Fibroblast of skin of abdomen (primary cell): ENCODE measurements at places on chromosomes 3 and 15.

GRCh38 chr3:171685116-171685895, 125.0 kb downstream of the PLD1 start:
- peak; percentile 3 for DNase-seq

- no peak for DNase-seq
Observed at GRCh38 chr15:46703871-46704637, 1013.3 kb upstream of the SEMA6D start.

DNA sequence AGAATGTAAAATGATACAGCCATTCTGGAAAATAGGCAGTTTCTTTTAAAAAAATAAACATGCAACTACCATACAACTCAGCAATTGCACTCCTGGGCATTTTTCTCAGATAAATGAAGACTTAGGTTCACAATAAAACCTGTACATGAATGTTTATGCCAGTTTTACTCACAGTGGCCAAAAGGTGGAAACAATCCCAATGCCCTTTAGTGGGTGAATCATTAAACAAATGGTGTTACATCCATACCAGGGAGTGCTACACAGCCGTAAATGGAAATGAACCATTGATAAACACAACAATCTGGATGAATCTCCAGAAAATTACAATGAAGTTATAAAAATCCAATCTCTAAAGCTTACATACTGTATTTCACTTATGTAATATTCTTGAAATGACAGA, 140.3 kb downstream of the ADAMTSL3 start:
- no peak for DNase-seq

DNA sequence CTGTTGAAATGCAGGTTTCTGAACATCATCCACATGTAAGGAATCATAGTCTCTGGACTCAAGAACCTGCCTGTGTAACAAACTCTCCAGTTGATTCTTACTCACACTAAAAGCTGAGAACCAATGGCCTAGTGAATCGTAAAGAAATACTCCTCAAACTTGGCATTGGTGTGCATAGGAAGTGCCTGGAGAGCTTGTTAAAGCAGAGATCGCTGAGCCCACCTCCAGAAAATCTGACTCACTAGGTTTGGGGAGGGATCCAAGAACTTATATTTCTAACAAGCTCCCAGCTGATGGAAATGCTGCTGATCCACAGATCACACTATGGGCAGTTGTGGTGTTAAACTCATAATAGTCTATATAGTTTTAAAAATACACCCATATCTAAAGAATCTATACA, 55.8 kb upstream of the LMCD1 start:
- peak; percentile 95 for DNase-seq

DNA sequence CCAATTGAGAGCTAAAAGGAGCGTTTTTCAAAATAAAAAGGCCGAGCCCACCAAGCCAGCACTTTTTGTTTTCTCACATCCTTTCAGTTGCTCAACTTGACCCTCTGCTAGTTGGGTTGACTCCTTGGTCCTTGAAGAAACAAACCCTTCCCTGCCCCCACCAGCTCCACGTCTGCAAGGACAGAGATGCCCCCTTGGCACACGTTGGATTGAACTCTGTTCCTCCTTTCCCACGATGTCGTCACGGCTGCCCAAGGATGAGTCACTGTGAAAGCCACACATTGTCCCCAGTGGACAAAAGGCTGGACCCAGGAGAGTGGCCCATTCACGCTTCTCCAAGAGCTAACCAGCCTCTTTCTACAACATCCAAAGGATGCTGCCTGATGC, 43.0 kb upstream of the SPATA12 start:
- no peak for DNase-seq

- peak; percentile 47 for DNase-seq
Observed at GRCh38 chr15:82045179-82045891, 483 bp downstream of the MEX3B start.

GRCh38 chr3:156036258-156037053, 83.9 kb upstream of the KCNAB1 start:
- DNase-seq: no peak

- no peak for DNase-seq
Observed at GRCh38 chr3:182482705-182483104, 310.6 kb upstream of the ATP11B start.

DNA sequence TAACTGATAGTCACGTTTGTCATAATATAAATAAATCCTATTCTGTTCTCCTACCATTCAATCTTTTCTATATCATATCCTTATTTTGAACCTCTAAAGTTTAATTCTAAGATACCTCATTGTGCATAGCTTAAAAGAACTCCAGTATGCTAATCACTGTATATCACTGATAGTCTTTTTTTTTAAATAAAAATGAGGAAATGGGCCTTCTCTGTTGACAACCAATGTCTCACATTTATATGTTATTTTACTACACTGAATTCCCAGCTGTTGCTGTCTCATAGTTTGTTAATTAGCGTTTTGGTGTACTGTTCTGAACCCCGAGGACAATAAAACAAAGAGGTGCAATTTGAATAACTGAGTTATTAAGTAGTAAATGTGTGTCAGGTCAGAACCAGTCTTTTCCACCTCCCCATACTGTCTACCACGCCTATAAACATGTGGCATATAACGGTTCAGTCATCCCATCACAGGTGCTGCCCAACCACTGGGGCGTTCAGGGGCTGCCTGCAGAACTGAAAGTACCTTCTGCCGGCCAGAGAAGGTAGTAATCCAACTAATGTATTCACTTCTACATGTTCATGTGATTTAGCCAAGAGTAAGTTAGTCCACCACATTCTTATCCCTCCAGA, 14.9 kb downstream of the CBLB start:
- DNase-seq: no peak

DNA sequence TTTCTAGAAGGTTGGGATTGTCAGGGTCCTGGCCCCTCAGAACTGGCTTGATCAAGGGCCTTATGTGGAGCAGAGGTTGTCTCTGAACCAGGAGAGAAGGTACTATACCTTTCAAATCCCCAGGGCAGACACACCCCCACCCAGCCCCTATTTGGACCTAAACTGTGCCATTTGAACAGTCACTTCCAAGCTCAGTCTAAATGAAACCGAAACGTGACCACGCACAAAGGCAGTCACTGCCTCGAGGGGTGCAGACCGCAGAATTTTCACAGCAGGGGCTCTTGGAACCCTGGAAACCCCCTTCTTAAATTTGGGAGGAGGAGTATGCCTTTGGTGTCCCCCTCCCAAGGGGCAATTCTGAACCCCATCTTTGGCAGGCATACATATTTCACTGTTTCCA, 53.7 kb downstream of the GRIP2 start:
- no peak for DNase-seq

DNA sequence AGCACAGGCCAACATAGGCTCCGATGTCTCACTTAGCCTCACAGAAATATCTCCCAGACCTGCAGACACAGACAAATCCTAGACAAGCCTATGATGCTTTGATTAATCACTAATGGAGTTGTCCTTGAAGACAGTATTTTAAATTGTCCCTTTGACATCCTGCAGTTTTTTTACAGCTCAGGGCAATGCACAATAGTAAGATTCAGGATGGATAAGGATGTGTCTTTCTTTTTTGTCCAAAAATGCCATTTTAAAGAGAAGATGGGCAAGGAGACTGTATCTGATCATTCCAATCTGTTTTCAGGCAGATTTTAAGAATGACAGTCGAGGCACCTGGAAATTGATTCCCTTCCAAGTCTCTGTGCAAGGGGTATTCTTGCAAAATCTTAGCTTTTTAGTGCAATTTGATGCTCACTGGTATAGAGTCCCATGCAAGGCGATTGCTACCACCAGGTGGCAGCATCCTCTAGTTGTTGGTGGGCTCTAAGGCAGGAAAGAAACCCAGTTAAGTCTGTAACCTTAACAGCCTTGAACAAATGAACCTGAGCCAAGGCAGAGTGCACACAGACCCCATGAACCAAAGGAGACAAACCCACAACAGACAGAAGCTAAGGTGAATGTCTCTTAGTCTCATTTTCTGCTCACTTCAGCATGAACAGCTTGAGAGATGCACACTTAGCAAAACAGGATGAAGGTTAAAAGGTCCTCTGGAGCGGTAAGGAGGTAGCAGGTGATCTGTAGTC, 51.2 kb upstream of the MINAR1 start:
- DNase-seq: peak; percentile 64

GRCh38 chr3:70980646-70981170, 602.8 kb downstream of the FOXP1 start:
- DNase-seq: no peak

DNA sequence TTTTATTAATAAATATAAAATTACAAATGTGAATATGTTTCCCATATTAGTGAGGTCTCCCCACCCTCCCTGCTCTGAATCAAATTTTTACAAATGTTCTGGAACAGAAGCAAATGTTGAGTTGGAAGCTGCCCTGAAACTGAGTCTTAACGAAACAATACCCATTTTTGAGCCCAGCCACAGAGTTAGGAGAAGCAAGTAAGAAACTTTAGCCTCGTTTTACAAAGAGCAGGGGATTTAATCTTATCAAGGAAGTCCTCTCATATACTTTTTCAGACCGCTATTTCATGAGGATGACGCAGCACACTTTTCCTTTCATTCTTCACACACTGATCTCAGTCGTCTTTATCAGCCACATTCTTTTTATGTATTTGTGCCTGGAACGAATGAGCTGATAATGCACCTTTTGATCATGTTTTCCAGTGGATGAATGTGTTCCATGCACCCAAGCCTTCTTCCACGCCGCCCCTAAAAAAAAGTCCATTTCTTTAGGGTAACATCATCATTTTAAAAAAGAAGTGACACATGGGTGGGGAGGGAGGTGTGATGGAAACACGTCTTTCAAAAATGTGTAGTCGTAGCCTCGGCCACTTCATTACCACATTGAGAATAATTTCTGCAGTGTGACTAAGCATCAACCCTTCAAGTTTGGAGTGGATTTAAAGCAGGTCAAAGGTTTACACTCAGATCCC, 48.1 kb downstream of the SETMAR start:
- DNase-seq: peak; percentile 25

DNA sequence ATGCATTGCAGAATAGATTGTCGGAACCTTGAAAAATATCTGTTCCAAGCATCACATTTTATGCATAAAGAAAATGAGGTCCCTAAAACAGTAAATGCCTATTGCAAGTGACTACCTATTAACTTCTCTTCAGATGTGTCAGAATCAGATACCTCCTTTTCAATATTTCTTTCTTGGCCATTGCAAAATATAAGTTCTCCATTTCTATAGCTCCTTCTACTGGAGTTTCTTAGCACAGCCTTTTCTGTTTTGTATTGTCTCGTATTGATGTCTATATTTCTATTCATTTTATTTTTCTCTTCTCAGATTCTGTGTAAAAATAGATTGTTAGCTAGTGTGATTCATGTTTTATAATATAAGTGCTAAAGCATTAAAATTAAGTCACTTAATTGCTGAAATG, 63.4 kb downstream of the PPARG start:
- no peak for DNase-seq

DNA sequence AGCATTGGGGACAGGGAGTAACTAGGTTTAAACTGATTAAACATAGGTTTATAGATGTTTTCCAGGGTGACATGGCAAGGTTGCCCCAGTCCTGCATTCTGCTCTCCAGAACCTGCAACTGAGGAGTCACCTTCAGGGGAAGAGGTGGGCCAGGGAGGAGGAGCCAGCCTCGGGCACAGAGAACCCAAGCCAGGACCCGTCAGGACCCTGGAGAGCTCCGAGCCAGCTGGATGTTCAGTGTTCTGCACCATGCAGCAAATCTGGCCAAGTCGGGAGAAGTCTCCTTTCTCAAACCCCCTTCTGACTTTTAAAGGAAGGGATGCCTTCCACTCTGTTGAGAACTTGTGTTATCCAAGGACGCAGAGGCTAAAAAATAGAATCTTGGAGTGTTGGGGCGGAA, 62.1 kb upstream of the SLC6A11 start:
- DNase-seq: peak; percentile 25

DNA sequence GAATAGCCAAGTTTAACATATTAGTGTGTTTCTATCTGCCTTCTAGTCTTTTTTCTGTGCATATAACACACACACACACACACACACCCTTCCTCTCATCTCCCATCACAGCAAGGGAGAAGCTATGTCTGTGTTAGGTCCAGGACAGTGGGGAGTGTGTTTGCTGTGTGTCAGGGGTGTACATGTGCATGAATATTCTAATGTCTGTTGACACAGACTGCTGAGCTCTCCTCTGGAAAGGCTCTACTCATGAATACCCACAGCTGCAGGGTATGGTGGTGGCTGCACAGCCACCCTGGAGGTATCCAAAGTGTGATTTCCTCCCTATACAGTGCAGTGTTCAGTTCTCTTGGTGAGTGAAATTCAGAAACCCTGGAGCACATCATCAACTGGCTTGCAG, 42.9 kb downstream of the ARNT2 start:
- no peak for DNase-seq

DNA sequence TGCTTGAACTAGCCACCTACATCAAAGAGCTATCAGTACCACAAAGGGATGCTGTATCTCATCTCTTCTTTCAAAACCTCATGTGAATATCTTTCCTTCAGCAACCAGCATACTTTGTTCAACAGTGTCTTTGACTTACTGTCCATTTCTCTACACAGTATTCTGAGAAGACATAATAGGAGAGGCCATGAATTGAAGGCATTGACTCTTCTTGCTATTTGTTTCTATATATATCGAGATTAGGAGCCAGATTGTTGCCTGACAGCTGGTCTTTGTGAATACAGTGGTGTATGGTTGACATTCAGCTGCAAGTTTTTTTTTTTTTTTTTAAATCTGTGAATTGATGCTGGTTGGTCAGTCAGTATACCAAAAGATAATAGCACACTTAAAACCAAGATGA, 12.1 kb upstream of the CSRNP1 start:
- no peak for DNase-seq

- no peak for DNase-seq
Observed at GRCh38 chr3:63972987-63973386, 50.3 kb downstream of the PSMD6 start.

GRCh38 chr15:87493803-87494202, 762.7 kb downstream of the NTRK3 start:
- no peak for DNase-seq

DNA sequence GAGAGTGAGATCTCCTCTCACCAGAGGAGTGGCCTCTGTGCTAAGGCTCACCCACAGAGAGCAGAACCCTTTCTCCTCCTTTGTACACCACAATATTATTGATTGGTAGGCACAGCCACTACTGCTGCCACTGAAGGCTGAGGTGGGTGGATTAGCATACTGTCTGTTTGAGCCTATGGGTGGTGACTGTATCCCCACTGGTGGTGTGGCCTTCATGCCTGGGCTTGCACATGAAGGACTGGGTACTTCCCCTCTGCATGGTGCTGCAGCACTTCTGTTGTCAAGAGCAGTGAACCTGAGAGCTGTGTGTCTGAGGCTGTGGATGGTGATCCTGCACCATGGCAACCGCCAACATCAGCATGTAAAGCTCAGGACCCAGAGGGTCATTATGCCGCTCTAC, 35.7 kb upstream of the NECTIN3 start:
- no peak for DNase-seq

GRCh38 chr3:18224426-18224825, 200.7 kb downstream of the SATB1 start:
- no peak for DNase-seq

GRCh38 chr3:141164852-141165251, 66.8 kb upstream of the PXYLP1 start:
- no peak for DNase-seq

- DNase-seq: no peak
Observed at GRCh38 chr3:59990915-59991314, 941.1 kb upstream of the CFAP20DC start.
